Neural progenitor cell (in vitro differentiated cells): ENCODE measurements at places on chromosomes 6 and 20.

GRCh38 chr6:99185525-99185924 is 163.9 kb downstream of the FAXC start:
- DNase-seq: peak; percentile 60

- DNase-seq: no peak
Measured at GRCh38 chr20:15139522-15139921, 802.1 kb upstream of the FLRT3 start.

- DNase-seq: peak; percentile 19
Measured at GRCh38 chr6:113120582-113121285, 736.4 kb upstream of the MARCKS start.

DNA sequence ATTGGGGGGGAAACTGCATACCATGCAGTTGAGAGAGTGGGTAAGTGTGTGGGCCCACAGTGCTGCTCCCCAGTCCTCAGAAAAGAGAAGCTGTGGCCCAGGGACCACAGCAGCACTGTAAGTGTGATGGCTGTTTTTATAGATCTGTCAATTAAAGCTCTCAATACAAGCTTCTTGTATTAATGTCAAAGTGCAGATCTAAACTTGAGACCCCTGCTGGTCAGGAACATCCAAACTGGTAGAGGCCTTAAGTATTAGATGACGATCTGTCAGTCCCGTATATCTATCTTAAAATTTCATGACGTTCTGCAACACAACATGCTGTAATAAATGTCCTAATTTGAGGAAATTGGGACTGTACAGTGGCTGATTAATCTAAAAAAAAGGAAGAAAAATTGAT is 74.8 kb downstream of the TULP4 start:
- DNase-seq: no peak

- peak; percentile 18 for DNase-seq
Measured at GRCh38 chr20:32559753-32560380, 25.3 kb downstream of the NOL4L start.

DNA sequence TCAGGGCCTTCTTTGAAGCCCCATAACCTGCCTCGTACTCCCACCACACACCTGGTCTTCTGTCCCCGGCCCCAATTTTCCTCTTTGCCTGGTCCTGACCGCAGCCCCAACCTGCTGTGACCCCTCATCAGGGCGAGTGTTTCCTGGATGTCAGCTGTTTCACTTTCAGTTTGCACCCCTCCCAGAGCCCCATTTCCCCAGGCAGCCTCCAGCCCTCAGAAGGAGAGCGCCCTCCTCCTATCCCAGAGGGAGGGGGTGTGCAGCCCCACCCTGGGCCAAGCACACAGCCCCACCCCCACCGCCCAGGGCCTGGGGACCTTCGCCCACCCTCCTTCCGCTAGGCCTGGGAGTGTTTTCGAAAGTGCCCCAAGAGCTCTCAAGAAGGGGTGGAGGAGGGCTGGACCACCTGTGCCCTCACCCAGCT is 1.5 kb downstream of the BAK1 start:
- DNase-seq: no peak

DNA sequence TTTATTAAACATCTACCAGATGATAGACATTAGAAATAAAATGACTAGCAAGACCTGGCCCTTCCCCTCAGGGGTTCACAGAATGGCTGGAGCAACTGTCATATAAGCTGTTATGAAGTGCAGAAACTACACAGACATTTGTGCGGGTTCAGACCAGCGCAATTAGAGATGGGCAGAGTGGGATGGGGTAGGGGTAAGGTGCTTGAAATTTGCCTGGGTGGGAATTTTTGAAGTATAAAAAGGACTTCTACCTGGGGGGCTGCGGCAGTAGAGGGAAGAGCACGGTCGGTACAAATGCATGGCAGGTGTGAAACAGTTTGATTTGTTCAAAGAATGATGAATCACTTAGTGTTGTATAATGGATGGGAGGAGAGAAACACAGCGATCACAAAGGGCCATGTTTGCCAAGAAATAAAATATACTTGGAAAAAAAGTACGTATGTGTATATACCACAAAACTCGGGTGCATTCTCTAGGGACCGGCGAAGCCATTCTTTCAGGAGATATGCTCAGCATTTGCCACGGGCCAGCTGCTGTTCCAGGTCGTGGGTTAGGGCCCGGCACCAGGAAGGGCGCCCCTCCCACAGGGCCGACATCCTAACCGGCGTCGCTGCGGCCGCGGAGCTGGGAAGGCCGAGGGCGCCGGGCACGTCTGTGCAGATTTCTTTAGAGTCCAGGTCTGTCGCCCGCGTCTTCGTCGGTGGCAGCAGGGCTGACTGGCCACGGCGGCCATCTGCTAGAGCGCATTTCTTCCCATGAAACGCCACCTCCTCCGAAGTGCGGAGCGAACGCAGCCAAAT is 809 bp upstream of the NOL7 start:
- DNase-seq: peak; percentile 73

DNA sequence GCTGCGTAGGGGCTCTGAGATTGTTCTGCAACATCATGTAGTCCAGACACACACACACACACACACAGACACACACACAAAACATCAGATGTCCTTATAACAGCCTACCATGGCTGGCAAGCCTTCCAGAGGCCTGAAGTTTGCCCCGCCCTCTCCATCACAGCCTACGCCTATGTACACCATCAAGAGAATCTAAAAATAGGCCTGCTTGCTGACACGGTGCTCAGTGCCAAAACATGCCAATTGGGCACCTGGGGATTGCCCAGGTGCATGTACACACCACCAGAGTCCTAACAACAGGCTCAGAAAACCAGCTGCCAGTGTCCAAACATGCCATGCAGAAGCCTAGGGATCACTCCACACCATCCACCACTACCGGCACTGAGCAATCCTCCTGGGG is 391.7 kb upstream of the SPTLC3 start:
- DNase-seq: no peak
